IPS-NIHi11 (cell line): ENCODE measurements at places on chromosomes 2 and 18.

DNA sequence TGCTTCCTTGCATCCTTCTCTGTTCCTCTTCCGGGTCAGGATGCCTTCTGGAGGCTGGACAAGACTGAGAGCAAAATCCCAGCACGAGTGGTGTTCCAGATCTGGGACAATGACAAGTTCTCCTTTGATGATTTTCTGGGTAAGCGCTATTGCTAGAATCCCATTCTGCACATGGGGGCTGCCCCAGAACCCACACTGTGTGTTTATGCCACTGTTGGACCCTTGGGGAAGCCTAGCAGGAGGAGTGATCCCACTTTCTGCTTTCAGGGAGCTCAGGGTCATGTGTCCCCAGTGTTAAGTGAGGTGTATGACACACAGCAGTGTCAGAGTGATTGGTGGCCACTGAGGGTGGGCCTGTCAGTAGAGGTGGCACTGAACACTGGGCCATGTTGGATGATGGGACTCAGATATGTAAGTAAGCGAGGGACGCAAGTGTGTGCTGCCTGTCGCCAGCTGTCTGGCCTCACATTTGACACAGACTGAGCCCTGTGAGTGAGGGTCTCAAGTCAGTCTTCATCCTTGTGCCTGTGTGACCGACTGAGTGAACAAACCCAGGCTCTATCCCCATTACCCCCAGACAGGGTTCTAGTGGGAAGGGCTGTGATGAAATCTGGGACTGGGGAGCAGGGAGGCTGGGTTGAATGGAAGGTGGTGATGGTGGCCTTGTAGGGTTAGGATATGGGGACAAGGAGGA lies 220.9 kb downstream of the DYSF start:
- no peak for DNase-seq

- no peak for DNase-seq
Measured at GRCh38 chr2:210899131-210899530, 342.7 kb downstream of the CPS1 start.

DNA sequence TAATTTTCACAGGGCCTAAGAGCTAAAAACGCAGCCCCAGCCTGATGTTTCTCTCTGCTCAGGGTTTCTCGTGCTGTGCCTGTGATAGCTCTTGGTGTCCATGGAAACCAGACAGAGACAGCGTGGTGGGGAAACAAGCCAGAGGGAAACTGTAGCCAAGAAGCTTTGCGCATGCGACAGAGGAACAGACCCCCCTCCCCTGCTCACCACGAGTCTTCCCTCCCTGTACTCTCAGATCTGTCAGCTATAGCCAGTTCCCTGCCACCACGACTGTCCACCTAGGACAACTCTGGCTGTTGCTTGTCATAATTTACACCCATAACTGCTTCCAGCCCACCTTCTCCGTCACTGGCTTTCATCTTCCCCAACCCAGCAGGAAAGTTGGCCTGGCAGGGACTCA lies 13.2 kb upstream of the DNAJC27 start:
- no peak for DNase-seq

GRCh38 chr2:170310876-170311502 lies 133.0 kb downstream of the MYO3B start:
- no peak for DNase-seq

DNA sequence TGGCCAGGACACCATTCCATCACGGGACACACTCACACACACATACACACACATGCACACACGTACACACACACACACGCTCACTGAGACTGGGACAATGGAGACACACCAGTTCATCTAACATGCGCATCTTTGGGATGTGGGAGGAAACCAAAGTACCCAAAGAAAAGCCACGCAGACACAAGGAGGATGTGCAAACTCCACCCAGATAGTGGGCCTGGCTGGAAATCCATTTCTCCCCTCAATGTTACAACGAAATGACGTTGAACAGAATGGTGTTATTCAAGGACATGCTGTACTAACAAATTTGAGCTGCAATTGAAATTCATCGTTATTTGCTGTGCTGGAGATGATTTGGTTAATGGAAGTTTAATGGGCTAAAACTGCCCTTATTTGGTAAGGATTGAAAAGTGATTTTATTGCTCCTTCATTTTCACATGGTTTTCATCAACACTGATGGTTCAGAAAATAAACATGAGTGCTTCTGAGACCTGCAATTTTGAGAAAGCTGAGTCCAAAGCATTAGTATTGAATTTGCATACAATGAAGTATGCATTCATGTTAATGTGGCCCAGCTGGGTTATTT lies 110.0 kb downstream of the KCNE4 start:
- DNase-seq = no peak

GRCh38 chr2:215031321-215031720 lies 107.1 kb downstream of the ABCA12 start:
- no peak for DNase-seq

GRCh38 chr2:98605076-98605475 lies 3.2 kb downstream of the COA5 start:
- no peak for DNase-seq

DNA sequence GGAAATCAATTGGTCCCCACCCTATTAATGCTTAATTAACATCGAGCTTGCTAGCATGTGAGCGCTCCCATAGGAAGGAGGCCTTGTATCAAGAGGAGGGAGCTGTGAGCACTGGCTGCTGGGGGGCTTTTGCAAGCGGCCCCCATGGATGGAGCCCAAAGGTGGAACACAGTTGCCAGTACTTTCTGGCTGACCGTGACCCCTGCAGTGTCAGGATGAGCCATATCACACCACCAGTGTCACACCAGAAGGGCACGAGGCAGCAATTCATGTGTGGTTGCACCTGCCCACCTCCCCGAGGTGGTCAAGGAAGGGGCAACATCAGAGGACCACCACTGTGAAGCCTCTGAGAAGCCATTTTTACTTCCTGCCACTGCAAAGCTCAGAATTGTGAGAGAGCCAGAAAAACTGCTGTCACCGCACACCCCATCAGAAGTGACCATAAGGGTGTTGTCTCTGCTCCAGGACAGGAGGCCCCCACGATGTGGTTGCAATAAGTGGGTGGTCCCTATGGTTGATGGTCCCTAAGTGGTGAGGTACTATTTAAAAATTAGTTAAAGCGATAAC lies 99.8 kb upstream of the RAB6C start:
- DNase-seq = no peak

GRCh38 chr18:3135536-3135935 lies 84.2 kb downstream of the MYOM1 start:
- no peak for DNase-seq
